HuH-7 (cell line): ENCODE measurements at places on chromosomes 6 and 20.

GRCh38 chr6:154494592-154495311 is 15.7 kb downstream of the CNKSR3 start:
- DNase-seq = no peak

GRCh38 chr6:22880686-22881433 is 311.5 kb downstream of the HDGFL1 start:
- DNase-seq = no peak

DNA sequence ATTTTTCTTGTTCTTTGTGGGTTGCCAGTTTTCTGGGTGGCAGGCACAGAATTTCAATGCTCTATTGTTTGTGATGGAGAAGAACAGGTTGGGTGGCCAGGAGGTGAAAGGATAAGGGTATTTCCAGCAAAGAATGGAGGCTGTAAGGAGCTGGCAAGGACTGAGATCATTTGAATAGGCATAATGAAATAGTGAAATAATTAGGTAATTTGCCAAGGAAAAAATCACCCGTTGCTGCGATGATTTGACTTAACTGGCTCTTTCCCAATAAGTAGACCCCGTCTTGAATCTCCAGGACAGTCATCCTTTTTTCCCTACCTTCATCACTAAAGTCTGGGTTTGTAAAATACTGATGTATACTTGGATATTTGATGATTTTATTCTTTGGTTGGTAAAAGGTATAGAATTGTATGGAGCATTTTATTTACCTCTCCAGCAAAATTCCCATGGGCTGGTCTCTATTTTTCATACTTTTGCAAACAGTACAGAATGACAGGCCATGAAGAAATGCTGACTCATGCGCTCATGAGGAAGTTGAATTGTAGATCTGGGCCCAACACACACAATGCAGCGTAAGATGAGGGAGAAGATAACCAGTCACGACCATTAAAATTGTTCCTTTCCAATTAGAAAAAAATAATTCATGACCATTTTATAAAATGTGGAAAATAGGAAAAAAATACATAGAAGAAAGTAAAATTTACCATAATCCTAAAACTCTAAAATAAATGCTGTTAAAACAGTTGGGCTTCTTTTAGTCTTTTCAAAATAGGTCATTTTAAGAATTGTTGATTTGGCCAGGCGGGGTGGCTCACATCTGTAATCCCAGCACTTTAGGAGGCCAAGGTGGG is 2.4 kb upstream of the GCNT2 start:
- no peak for DNase-seq

- DNase-seq = no peak
Measured at GRCh38 chr20:38806855-38807655, 1.6 kb downstream of the PPP1R16B start.

DNA sequence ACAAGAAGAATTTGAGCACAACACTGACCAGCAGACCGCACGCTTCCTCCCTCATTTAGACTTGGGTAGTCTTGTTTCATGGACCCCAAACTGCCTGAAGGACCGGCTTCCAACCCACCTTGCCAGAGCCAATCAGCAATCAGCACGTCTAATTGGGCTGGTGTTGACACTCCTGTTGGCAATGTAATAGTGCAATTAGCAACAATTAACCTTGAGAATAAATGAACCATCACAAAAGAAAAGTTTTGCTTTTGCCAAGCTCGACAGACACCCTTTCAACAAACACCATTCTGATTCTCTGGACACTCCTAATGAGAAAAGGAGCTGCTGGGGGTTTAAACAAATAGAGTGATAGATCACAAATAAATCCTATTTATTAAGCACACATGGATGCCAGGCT is 61.0 kb downstream of the EDN3 start:
- DNase-seq = no peak

- no peak for DNase-seq
Measured at GRCh38 chr6:90285042-90285481, 11.6 kb downstream of the BACH2 start.

DNA sequence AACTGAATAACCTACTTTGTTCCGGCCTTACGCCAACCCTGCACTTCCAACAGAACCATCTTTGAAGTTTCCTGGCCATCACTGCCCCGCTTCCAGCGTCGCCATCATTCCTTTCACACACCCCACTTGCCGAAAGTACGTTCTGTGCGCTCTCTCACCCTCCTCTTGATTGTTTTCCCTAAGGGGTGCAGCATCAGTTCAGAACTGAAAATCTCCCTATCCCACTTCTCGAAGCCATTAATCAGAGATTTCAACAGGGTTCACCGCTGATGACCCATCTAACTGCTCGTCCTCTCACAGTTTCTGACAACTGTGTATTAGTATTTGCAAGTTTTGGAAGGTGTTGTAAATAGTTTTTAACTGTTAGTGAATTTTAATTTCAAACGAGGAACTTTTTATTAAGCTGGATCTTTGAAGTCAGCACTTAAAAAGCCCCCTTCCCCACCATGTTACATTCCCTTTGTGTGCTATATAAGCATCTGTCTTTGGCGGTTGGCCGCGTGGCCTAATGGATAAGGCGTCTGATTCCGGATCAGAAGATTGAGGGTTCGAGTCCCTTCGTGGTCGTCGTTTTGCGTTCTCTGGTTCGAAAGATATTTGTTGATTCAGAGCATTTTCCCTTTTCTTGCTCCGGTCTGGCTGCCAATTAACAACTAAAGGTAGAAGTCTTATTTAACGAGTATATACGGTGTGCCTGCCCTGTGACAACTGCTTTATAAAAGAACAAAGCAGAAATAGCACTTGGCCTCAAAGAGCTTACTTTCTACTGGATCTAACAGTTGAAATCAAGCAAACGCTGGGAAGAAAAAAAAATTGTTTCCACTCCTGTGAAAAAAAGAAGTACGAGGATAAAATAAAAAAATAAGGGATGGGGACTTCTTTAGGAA is 42.6 kb downstream of the TRIM27 start:
- no peak for DNase-seq

DNA sequence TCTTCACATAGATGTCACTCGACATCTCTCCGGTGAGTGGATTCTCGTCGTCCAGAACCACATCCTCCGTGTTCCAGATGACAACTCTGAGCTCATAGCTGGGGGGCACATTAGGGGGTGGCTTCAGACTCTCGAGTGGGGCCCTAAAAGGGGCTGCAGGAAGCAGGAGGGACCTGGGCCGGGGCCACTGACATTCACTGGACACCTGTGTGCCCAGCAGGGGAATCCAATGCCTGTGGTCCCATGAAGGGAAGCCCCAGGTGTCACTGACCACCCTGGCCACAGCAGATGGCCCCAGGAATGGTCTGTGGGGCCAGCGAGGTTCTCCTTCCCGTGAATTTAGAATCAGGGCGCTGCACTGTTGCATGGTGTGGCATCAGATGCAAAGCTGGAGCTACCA is 18.7 kb downstream of the ERGIC3 start:
- no peak for DNase-seq

DNA sequence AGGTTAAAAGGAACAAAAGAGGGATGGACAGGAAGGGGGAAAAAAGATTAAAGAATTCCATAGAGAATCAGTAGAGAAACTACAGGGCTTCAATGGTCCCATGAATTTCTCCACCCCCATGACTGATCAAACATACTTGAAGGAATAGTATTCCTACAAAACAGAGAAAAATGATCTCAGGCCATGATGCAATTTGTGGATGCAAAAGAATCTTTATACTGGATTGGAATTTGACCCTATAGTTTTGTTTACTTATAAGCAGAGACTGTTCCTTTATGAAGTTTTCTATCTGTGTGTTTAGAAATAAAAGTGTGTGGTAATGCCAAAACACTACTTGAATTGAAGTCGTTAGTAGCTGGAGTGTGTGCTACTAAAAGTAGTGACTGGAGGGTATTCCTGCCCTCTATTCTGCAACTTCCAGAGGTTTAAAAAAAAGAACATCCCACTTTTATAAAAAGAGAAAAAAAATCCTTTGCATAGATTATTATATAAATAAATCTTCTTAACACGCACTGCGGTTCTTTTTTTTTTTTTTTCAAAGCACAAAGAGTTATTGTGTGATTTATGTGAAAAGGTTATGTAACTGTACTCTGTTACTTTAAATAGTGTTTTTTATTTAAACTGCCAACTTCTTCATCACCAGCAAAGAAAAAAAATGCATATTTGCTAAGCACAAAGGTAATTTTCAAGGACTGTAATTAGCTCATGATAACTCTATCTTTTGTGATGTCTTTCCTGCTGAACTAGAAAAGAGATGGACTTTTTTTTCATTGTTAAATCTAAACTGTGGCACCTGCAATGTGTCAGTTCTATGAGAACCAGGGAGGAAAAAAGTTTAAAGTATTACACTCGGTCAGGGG is 214.5 kb upstream of the CITED2 start:
- DNase-seq = peak; percentile 28
